Endodermal cell (in vitro differentiated cells): ENCODE measurements at places on chromosomes 16 and 17. TPM values are rescaled to one million over a fixed set of nuclear protein-coding genes. Genes with fewer than 3 reads are reported as not detected.

GUCY2D gene
- 0.68 and 1.6 TPM in 2 replicates for total RNA-seq

PRKCB gene
- 1.1 and 1.4 TPM in 2 replicates for total RNA-seq

ITFG1 gene
- total RNA-seq: 33.5 to 42.0 TPM (median 35.6 TPM) in 3 replicates

OTOA gene
- 0.09 to 0.15 TPM in 2 of 3 replicates, not detected in the other for total RNA-seq

MCRIP1 gene
- 166 and 183 TPM in 2 replicates for total RNA-seq

ZNF232 gene
- total RNA-seq: 21.8 to 32.6 TPM (median 32.1 TPM) in 3 replicates

GAS7 gene
- 13.7 and 14.7 TPM in 2 replicates for total RNA-seq

SNN gene
- 34.4 and 35.1 TPM in 2 replicates for total RNA-seq

FLOT2 gene
- 185 and 195 TPM in 2 replicates for total RNA-seq

CYB5D1 gene
- 10.6 to 34.5 TPM (median 13.3 TPM) in 3 replicates for total RNA-seq

CDYL2 gene
- 12.7 and 12.8 TPM in 2 replicates for total RNA-seq

MT4 gene
- not detected in 2 replicates for total RNA-seq

ALOX15B gene
- total RNA-seq: not detected in 2 replicates

C16orf78 gene
- not detected in 3 replicates for total RNA-seq

CPHXL2 gene
- not detected in 3 replicates for total RNA-seq

RAB37 gene
- total RNA-seq: 7.1 and 8.4 TPM in 2 replicates

DNAAF8 gene
- total RNA-seq: 0.64 and 1.3 TPM in 2 replicates

USP31 gene
- total RNA-seq: 13.0 to 23.8 TPM (median 22.1 TPM) in 3 replicates

HBM gene
- total RNA-seq: not detected in 2 replicates

FBXO39 gene
- 0.16 and 0.18 TPM in 2 replicates for total RNA-seq

LDHD gene
- 1.4 and 1.6 TPM in 2 replicates for total RNA-seq

LRRC37A gene
- total RNA-seq: 3.4 and 4.9 TPM in 2 replicates

KLHL11 gene
- total RNA-seq: 8.6 to 15.9 TPM (median 14.3 TPM) in 3 replicates

PRM2 gene
- total RNA-seq: not detected in 2 replicates

CDC42EP4 gene
- 33.5 and 38.5 TPM in 2 replicates for total RNA-seq

CFAP97D1 gene
- 0.21 TPM in 1 of 3 replicates, not detected in the others for total RNA-seq

ACAP1 gene
- 4.5 and 6.8 TPM in 2 replicates for total RNA-seq

RHBDF1 gene
- total RNA-seq: 76.4 to 106 TPM (median 83.1 TPM) in 3 replicates

CENPX gene
- total RNA-seq: 31.1 to 91.2 TPM (median 85.0 TPM) in 3 replicates

WFDC1 gene
- 0.14 to 0.15 TPM in 2 of 3 replicates, not detected in the other for total RNA-seq

CHST4 gene
- total RNA-seq: 3.0 and 3.2 TPM in 2 replicates

SLC12A3 gene
- total RNA-seq: not detected in 2 replicates

CACNA1G gene
- 1.1 and 1.8 TPM in 2 replicates for total RNA-seq

CDH5 gene
- total RNA-seq: 0.13 to 0.35 TPM in 2 of 3 replicates, not detected in the other

TNK1 gene
- total RNA-seq: 9.7 to 11.7 TPM (median 11.3 TPM) in 3 replicates

TM4SF5 gene
- not detected in 2 replicates for total RNA-seq

KRT32 gene
- total RNA-seq: not detected in 3 replicates

WWOX gene
- 26.1 and 30.0 TPM in 2 replicates for total RNA-seq

REXO5 gene
- 7.1 to 11.0 TPM (median 10.2 TPM) in 3 replicates for total RNA-seq

HCRT gene
- not detected in 3 replicates for total RNA-seq

NETO2 gene
- 16.2 to 19.7 TPM (median 18.4 TPM) in 3 replicates for total RNA-seq

CCL1 gene
- not detected in 2 replicates for total RNA-seq

NPTX1 gene
- 0.24 to 0.49 TPM in 2 of 3 replicates, not detected in the other for total RNA-seq

KRTAP2-2 gene
- total RNA-seq: not detected in 2 replicates

HEXIM2 gene
- 12.5 and 13.1 TPM in 2 replicates for total RNA-seq

SLC2A4 gene
- total RNA-seq: 4.0 to 5.8 TPM (median 5.4 TPM) in 3 replicates

CLEC18A gene
- 1.7 and 2.2 TPM in 2 replicates for total RNA-seq

TEKT5 gene
- total RNA-seq: 0.31 to 0.92 TPM (median 0.53 TPM) in 3 replicates

GRB7 gene
- 73.9 to 83.0 TPM (median 74.3 TPM) in 3 replicates for total RNA-seq

PPP1R9B gene
- total RNA-seq: 23.6 to 34.6 TPM (median 32.6 TPM) in 3 replicates

NXPH3 gene
- total RNA-seq: 2.7 and 3.0 TPM in 2 replicates
